HTR-8/SVneo (cell line): ENCODE measurements at places on chromosomes 16 and 17.

DNA sequence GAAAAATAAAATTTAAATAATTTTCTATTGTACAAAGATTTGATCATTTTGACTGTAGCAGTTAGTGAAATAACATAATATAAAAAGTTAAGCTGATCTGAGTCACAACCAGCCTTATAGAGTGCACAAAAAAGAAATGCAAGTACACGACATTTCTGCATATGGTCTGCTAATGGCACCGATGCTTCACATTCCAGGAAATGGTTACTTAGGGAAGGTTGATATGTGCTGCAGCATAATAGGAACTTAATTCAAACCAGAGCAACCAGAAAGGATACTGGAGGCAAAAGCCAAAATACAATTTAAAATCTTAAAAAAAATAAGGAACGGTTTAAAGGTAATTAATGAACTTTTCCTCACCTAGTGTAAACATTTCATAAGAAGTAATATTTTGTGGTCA is 10.0 kb upstream of the CFDP1 start:
- no peak for DNase-seq

DNA sequence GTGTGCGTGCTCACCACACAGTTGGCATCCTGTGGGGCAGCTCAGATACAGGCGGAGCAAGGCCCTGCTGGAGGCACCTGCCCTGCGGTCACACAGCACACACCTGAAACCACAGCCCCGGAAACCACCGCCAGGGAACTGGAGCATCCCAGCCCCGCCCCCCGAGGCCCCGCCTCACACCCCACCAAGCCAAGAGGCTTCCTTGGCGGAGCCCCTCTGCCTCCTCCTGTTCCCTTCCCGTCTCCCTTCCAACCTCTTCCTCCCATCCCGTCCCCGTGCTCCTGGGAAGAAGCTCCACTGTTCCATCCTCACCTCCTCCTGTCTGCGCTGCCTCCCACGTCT is 205.5 kb downstream of the NTN1 start:
- DNase-seq, result no peak

GRCh38 chr16:84761448-84762368 is 58.1 kb upstream of the CRISPLD2 start:
- DNase-seq, result no peak

DNA sequence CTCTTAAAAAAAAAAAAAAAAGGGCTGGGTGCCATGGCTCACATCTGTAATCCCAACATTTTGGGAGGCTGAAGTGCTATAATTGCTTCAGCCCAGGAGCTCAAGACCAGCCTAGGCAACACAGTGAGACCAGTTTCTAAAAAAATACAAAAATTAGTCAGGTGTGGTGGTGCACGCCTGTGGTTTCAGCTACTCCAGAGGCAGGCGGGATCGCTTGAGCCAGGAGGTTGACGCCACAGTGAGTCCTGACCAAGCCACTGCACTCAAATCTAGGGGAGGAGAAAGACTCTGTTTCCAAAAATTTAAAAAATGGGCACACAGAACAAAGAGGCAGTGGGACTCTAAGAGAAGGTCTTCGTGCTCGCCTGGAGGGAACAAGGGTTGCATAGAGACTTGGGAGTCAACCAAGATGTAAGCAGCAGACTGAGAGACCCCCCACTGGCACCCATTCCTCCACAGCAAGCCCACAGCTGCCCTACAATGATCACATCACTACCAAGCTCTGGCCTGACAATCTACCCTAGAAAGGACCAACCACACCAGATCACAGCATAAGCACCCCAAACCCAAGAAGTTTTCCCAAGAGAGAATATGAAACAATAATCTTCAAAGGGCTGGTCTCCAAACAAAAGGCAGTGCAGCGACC is 121.6 kb downstream of the ANKRD11 start:
- no peak for DNase-seq

GRCh38 chr17:80981062-80981902 is 10.4 kb upstream of the CHMP6 start:
- peak; percentile 56 for DNase-seq

GRCh38 chr17:4229627-4230541 is 33.9 kb downstream of the ANKFY1 start:
- DNase-seq, result peak; percentile 90

DNA sequence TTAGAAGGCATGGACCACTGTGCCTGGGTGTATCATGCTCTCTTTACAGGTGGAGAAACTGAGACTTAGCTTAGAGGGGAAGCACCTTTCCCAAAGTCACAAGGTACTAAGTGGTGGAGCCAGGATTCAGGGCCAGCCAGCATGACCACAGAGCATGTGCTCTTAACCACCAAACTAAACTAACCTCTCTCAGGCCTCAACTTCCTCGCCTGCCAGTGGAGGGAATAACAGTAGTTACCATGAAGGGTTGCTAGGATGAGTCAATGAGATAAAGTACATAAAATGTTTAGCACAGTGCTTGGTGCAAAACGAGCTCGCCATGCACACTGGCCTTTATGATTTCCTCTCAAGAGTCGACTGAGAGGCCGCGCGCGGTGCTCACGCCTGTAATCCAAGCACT is 6.4 kb upstream of the MYO1C start:
- no peak for DNase-seq

DNA sequence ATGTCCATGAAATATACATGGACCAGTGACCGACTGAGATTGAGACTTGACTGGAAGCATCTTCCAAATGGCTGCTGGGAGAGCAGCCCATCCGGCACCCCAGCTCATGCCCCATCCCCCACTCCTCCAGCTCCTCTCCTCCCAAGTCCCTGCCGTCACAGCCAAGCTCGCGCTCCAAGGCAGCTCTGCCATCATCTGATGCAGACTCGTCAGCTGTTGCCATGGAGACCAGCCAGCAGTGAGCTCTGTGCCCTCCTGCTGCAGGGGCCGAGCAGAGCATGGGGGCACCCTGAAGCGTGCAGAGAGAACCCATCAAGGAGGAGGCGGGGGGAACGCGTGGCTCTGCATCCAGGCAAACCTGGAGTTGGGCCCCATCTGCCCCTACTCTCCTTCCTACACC is 74.5 kb upstream of the TNRC6C start:
- DNase-seq, result no peak

DNA sequence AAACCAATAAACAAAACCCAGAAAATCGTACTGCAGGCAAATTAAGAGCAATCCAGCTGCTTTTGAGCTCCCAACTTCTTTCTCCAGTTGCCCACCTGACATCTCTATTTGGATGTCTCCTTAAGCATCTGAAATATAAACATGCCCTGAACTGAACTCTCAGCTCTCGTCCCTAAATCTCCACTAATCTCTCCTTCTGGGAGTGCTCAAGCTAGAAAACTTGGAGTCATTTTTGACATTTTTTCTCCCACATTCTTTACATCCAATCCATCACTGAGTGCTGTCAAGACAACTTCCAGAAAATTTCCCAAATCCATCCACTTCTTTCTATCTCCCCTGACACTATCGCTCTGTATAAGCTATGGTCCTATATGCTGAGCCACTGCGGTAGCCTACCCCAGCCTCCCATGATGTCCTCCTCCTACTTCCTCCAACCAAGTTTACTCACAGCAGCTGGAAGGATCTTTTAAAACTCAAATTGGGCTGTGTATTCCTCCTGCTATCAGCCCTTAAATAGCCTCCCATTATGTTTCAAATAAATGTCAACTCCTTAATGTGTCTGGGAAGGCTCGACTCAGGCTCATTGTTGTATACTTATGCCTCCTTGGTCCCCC is 53.1 kb downstream of the HS3ST3B1 start:
- DNase-seq, result no peak

DNA sequence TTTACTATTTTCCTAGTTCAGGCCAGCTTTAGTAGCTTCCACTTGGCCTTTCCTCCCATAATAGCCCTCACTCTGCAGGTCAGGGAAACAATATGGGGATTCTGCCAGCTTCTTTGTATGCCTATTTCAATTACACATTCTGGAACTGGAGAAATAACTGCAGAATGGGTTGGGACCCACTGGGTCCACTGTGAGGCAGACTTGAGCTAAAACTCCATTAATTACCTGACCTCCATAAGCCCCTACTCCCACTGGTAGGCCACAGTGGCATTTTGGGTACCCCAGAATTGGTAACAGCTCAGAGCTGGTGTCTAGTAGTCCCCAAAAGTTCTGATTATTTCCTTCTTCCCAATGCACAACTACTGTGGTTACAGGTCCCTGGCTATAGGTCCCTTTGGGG is 16.7 kb upstream of the TENT4B start:
- no peak for DNase-seq

DNA sequence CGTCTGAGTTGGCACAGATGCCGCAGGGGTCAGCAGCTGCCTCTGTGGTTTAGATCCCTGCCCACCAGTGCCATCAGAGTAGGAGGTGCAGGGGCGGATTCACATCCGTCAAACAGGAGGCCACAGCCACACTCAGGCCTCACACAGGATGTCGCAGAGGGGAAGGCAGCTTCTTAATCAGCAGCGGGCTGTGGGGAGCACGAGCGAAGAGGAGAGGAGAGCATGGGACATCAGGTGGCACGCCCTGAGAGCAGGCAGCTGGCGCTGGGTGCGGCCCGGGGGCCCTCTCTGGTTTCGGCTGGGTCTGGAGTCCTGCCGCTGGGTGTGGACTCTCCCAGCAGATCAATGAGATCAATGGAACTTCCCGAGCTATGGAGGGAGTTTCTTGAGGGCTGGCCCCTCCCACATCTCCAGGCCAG is 9.6 kb downstream of the LLGL2 start:
- DNase-seq, result no peak

- DNase-seq, result no peak
Observed at GRCh38 chr16:87762620-87763019, 3.2 kb downstream of the KLHDC4 start.

DNA sequence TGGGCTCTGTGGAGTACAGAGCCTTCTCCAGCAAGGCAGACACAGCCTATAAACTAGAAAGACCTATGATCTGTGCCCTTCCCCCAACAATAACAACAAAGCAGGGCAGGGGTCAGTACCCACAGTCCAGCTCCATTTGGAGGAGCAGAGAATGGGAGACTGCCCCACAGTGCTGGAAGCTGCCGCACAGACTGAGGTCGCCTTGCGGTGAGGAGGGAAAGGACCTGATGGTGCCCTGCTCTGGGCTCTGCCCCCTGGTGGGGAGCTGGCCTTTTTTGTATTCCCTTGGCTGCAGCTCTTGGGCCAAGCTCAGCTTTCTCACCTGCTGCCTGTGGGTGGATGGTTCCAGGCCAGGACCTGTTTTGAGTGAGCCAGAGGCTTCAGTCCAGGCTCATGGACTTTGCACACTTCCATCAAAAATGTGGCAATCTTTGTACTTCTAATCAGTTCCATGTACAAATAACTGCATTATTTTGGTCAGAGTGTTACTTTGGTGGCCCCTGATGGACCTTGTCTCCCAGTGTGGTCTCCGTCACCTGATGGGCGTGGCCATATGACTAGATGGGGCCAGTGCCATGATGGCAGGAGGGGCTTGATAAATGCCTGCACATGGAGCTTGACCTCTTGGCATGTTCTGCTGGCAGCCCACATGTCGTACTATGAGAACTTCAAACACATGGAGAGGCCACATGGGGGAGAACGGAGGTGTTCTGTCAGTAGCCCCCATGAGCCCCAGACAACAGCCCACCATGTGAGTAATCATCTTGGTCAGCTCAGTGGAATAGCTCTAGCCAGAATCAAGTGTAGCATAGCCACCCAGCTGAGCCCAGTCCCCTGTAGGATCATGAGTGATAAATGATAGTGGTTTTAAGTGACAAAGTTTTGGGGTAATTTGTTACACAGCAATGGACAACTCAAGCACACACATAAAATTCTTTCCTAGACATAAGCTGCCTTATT is 24.2 kb downstream of the B9D1 start:
- DNase-seq, result peak; percentile 76

DNA sequence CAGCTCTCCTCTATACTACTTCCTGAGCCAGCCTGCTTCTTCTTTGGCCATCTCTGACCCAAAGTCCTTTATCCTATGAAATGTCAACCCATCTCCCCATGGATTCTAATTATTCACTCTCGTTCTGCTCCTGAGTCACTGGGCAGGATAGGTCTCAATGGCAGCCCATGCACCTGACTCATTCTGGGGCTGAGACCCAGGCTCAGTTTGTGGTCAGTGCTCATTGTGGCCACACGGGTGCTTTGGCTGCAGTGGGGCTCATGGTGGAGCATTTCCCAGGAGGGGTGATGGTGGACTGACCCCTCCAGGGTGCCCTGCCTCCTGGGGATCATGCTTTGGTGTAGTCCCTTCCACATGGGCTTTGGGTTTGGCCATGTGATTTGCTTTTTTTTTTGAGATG is 154.8 kb upstream of the WSCD1 start:
- DNase-seq, result no peak

- DNase-seq, result no peak
Observed at GRCh38 chr16:64784635-64785034, 337.2 kb downstream of the CDH11 start.

DNA sequence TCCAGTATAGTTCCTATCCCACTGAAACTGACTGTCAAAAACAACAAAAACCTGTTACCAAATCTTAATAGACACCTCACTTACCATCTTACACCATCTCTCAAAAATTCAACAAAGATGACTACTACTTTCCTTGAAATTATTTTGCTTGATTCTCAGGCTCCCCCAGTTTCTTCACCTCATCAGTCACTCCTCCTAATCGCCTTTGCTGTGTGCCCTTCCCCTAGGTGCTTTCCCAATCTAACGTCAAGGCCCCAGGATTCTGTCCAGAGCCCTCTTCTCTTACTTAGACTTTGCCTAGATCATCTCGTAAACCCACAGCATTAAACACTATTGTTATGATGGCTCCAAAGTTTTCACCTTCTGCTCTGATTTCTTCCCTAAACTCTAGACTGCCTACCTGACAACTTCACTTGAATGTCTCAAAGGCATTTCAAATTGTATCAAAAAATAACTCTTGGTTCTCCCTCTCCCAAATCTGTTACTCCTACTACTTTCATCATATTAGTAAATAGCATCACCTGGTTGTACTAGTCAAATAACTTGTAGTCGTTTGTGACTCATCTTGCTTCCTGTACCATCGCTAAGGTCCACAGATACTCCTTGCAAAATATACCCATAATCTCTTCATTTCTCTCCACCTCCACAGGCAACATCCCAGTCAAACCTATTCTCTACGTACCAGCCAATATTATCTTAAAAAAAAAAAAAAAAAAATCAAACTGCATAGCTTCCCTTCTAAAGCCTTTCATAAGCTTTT is 18.0 kb downstream of the C16orf87 start:
- no peak for DNase-seq

DNA sequence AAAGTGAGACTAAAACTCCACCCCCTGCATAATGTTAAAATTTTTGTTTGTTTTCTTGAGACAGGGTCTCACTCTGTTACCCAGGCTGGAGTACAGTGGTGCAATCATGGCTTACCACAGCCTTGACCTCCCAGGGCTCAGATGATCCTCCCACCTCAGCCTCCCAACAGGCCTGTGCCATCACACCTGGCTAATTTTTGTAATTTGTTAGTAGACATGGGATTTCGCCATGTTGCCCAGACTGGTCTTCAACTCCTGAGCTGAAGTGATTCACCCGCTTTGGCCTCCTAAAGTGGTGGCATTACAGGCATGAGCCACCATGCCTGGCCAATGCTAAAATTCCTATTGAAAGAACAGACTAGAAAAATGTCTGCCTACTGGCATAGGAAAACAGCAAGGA is 103.8 kb downstream of the TRIM37 start:
- no peak for DNase-seq

- no peak for DNase-seq
Observed at GRCh38 chr16:81497690-81498089, 53.1 kb downstream of the CMIP start.

GRCh38 chr16:1171001-1171400 is 18.1 kb downstream of the CACNA1H start:
- DNase-seq, result no peak
